ENCODE measurements at places on chromosomes 11 and 22.

DNA sequence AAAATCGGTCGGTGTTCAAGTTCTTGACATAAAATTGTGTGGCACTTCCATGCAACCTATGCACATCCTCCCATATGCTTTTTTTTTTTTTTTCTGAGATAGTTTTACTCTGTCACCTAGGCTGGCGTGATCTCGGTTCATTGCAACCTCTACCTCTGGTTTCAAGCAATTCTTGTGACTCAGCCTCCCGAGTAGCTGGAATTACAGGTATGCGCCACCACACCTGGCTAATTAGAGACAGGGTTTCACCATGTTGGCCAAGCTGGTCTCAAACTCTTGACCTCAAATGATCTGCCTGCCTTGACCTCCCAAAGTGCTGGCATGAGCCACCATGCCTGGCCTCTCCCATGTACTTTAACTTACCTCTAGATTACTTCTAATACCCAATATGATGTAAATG lies 15.0 kb downstream of the GLB1L3 start:
- no peak for DNase-seq

DNA sequence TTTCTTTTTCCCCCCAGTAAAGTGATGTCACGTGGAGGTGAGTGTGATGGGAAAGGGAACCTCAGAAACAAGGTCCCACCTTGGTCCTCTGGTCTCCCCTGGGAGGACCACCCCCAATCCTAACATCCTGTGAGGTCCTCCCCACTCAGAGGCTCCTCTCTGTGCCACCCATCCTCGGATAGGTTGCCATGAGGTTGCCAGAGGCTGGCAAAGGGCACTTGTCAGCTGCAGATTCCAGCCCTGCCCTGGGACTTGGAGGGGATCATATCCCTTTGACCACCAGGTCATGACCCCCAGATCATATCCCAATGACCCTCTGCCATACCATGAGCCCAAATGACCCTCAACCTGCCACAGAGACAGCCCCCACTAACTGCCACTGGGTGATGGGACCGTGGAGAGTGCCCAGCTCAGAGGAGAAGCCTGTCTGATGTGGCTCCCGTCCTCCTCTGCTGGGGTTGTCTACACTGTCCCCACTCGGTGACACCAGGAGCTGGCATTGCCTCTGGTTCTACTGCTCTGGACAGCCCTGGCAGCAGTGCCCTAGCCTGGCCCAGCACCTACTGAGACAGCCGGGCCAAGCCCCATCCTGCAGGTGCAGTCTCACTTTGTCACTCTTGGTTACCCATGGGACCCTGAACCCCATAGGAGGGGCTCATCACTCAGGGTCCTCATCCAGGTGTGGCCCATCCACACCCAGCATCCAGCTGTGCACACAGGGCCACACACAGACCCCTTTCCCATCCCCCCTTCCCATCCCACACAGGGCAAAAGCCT lies 90.2 kb upstream of the KCNQ1OT1 start:
- DNase-seq = no peak

GRCh38 chr11:65503949-65504673 lies 5.3 kb downstream of the MALAT1 start:
- no peak for DNase-seq

DNA sequence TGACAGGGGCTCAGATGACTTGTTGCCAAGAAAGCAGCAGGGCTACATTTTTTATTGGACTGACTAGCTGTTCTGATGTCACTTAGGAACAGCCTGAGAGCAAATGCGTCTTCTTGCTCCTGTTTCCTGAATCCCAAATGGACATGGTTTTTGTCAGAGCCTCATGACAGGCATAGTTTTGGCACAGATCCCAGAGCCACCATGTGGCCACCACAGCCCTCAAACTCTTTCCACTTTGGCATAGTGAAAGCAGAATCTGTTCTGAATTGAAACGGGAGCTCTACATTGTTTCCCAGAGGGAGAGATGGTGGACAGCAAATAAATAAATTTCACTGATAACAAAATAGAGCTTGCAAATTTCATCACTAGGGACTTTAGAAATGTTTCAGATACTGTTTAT lies 222.2 kb downstream of the C11orf87 start:
- DNase-seq = no peak

- no peak for DNase-seq
These were observed 79.1 kb upstream of the SC5D start for GRCh38 chr11:121213362-121213893.

DNA sequence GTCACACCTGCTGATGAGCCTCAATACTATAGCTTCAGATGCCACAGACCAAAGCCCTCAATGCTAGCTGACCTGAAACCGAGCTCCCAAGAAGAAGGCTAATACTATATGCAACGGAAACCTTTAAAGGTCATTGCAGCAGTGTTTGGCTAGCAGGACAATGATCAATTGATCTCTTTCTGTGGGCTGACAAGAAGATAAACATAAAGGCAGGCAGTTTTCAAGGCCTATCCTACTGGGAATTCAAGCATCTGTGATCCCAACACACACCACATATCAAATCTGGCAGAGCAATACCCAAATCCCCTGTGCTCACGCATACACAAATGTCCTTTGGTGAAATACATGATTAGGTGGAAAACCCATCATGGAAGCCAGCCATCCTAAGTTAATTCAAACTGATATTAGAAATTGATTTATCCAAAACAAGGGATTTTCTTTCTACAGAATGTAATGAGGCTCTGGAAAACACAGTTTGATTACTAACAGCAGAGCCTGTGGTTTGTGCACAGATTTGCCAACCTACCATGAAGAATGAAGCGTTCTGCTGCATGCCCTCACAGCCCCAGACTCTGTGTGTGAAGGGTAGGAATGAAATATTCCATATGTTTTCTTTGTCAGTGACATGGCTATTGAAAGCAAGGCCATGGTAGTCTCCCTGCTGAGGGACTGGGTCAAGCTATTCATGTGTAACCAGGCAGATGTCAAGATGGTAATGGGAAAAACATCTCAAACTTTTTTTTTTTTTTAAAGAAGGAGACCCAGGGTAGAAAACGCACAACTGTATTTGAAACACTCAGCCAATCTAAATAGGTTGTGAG lies 12.2 kb downstream of the LGR4 start:
- no peak for DNase-seq

GRCh38 chr11:78560826-78561484 lies 13.7 kb downstream of the NARS2 start:
- DNase-seq = no peak

DNA sequence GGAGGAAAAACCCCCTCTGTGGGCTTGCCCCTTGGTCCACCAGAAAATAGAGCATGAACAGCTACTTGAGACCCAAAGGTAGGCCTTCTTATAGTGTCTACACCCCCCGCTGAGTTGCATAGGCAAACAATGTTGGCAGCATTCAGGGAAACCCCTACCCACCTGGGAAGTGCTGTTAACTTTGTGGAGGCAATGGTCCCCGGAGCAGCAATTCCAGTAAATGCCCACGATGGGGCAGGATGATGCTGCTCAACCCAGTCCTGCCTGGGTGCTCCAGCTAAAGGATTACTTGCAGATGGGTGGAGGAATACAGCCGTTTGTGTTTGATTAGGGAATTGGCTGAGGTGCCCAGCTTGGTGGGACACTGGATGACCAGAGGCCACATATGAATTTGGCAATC lies 381.3 kb upstream of the ANO5 start:
- DNase-seq = no peak

DNA sequence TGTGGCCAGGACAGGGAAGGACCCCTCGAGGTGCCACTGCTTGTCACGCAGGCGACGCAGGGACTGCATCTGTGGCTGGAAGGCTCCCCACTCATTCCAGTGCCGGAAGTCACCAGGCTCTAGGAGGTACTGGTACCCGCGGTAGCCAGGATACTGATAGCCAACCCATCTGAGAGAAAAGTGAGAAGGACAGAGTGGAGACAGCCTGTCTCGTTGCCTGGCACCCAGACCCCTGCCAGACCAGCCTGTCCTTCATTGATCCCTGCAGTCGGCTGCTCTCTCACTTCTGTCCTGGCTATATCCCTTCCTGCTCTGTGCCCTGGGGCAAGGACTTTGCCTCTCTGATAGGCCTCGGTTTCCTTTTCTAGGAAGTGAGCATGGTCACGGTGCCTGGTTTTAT lies 9.6 kb upstream of the TPST2 start:
- no peak for DNase-seq

GRCh38 chr22:35534091-35534490 lies 6.5 kb upstream of the RASD2 start:
- DNase-seq = no peak

DNA sequence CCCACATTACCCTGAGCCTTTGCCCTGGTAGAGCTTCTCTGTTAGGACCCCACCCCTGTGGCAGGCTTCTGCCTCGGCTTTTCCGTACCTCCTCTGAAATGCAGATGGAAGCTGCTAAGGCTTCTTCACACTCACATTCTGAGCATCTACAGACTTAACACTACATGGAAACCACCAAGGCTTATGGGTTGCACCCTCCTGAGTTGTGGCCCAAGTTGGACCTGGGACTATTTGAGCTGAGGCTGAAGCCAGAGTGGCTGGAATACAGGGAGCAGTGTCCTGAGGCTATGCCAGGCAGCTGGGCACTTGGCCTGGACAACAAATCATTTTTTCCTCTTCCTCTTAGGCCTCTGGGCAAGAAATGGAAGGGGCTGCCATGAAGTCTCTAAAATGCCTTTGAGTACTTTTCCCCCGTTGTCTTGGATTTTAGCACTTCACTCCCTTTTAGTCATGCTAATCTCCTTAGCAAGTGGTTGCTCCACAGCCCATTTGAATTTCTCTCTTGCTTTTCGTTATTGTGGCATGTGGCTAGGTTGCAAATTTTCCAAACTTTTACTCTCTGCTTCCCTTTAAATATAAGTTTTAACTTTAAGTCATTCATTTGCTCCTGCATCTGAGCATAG lies 114.8 kb upstream of the FIBIN start:
- no peak for DNase-seq

DNA sequence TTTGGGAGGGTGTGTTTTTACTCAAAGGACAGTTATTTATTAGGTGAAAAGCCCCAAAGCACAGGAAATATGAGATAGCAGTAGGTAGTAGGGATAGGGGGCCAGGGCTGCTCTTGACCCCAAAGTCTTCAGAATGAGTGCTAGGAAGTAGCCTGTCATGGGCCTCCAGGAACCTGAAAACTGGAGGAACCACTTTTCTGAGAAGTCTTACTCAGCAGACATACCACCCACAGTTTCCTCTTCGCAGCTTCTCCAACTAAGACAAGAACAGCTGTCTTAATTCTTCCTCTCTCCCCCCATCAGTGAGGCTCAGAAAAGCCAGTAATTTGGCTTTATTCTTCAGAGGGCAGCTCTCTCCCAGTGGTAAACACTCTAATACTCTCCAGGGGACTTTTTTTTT lies 84.0 kb upstream of the CTSC start:
- peak; percentile 45 for DNase-seq

DNA sequence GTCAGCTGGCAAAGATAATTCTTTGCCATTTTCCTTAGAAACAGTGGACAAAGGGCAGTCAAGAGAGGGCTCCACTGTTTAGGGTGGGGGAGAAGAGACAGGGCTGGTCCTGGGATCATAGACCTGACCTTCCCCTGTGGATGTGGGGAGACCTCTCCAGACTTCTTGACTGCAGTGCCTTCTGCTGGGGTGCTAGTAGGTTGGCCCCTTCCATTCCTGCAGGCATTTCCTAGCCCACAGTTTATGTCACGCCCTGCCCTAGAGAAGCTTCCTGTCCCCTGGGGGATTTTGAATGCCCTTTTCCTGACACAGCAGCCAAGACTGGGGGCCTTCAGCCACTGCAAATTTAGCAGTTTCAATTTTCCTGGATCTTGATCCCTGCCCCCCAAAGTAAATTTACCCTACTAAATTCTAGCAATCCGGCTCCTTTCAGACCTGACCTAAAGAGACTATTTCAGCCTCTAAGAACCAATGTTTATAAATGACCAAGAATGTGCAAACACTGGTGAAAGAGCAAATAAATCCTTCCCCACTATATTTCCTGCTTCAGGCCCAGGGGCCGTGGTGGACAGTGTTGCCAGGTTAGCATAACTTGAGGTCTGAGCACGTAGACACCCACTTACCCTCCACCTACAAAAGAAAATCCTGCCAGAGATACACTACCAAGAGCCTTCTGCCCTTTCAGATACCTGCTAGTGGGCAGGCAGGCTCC lies 58.4 kb downstream of the PPFIBP2 start:
- DNase-seq = no peak

DNA sequence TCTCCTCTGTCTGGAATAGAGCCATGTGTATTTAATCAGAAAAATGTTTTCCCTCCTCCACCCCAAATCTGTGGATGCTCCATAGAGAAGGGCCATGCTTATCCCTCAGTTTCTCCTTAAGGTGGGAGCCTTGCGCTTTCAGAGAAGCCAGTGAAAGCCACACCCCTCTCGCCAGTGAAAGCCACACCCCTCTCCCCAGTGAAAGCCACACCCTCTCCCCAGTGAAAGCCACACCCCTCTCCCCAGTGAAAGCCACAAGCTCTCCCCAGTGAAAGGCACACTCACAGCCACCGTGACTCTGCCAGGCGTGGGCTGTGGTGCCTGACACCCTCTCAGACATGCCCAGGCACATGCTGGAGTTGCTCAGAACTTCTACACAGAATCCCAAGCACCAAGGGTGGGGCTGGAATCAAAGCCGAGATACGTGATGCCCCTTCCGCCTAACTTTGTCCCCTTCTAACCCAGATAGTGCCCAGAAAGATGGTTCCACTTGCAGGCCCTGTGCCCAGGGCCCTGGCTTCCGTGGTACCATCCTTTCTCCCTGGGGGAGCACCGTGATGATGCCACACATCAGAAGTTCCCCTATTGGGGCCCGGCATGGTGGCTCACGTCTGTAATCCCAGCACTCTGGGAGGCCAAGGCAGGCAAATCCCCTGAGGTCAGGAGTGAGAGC lies 16.5 kb upstream of the PRR5 start:
- peak; percentile 82 for DNase-seq

DNA sequence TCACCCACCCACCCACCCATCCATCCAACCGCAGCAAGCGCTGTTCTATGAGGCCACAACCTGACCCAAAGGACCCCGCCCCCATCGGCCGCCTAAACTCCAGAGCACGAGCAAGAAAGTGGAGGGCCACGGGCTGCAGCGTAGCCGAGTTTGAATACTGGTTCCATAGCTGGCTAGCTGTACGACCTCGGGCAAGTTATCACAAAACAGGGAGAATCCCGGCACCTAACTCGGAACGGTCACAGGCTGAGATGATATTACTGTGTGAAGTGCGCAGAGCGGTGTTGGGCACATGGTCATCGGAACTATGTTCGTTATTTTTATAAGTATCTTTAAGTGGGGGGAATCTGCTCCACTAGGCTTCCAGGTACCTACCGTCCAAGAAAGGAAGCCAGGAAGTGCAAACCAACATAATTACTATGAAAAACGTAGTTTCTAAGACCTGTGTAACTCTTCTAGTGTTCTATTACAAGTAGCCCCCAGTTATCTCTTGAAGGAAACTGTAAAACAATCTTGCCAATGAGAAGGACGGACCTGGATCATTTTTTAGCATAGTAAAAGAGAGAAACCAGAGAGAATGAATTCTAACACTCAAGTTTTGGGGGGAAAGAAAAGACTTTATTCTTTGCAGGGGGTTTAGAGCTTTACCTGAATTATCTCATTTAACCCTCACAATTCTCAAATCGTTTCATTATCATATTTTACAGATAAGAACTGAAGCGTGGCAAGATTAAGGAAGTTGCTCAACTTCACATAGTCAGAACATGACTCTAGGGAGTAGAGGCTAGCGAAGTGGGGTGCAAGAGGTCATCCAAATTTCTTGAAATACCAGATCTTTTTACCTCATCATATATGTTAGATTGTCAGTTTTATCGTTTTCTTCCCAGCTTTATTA lies 663 bp upstream of the BUD13 start:
- DNase-seq = no peak
